ENCODE measurements at places on chromosomes 3 and 15.

DNA sequence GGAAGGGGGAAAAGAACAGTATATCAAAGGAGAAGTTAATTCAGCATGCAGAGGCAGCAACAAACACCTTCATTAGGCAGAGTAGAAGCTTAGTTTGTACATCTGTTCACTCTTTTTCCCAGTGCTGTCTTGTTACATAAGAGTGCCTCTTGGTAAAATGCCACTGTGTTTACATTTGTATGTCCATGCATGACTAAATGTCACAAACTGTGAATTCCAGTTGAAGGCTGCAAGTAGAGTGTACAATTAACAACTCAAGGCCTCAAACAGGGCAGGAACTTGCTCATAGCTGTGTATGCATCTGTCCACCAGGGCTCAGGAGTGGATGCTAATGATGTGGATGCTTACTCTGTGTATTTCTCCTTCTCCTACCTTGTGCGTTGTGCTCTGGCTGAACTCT lies 214.2 kb upstream of the TPM1 start:
- no peak for DNase-seq

- no peak for DNase-seq
These were observed 236.8 kb downstream of the MEIS2 start for GRCh38 chr15:36863570-36863969.

- DNase-seq: no peak
These were observed 70.2 kb downstream of the PEAK1 start for GRCh38 chr15:77349666-77350065.

GRCh38 chr15:72042865-72043264 lies 75.1 kb downstream of the MYO9A start:
- DNase-seq: no peak

GRCh38 chr3:7285505-7285904 lies 424.6 kb downstream of the GRM7 start:
- DNase-seq: no peak

GRCh38 chr15:93300796-93301195 lies 211.8 kb upstream of the RGMA start:
- DNase-seq: no peak

DNA sequence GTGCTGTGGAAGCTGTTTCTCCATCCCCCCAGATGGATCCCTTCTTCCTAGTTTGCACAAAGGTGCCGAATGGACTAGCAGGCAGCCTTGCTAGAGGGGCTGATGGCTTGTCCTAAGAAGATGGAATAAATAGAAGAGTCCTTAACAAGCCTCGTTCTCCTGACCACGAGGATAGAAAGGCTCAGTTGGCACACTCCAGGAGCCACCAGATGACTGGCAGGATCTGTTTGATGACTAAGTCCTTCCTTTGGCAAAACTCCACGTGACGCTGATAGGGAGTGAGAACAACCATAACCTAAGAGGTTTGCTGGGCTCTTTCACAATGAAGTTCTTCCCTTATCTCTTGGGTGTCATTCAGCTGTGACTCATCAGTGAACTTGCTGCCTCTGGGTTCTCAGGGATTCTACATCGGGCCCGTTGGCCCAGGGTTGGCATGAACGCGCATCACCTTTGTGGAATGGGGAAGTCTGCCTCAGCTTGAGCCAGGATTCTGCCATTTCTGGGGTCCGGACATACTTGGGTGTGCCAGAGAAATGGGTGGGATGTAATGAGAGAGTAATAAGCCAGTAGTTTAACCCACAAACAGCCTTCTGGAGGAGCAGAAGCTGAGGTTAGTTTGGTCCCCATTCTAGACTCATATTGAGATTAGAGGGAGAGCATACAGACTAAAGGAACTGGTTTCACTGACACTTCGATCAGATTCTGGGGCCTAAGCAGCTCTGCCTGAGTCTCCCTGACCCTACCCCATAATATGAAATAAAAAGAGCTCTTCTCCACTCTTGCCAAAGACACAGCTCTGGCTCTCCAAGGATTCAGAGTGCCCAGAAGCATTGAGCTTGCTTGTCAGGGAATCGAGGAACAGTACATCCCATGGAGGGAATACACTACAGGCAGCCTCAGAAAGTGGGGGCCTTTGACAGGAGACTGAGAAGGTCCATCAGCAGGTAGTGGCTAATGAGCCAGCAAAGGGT lies 2.0 kb upstream of the MELTF start:
- DNase-seq: peak; percentile 63

GRCh38 chr3:182105875-182106274 lies 394.1 kb downstream of the SOX2 start:
- no peak for DNase-seq

DNA sequence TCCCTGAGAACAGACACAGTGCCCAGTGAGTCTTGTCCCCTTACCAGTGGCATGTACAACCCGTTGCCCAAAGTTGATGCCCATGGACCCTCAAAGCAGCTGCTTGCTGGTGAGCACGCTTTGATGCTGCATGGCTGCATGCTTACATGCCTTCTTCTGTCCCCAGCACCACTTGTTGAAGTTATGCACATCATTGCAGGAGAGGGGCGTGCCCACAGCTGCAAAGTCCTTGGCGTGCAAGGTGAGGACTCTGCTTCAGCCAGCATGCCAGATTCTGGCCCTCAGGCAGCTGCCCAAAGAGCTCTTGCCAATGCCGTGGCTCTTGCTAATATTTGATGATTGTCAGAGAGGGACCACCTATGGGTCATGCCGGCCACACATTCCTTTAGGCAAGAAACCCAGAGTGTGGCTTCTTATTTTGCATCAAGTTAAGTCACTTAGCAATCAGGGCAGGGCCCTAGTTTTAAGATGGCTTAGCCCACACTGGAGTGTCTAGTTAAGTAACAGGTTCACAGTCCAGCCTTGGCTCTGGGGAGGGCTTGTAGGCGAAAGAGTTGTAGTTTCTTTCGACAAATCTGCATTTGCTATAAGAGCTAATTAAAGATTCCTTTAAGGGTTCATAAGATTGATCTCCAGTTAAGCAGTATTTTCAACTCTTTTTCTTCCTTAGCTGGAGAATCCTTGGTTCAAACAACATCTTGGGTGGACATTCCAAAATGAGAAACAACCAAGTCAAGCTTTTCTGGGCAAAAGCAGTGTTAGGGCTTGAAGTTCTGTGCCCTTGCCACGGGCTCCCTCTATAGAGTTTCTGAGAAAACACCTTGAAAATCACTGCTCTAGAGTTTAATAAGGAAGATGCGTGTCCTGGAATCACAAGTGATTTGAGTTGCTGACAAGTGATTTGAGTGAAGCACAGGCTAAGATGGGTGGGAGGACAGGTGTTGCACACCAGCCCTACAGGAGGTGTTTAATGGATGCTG lies 128.6 kb downstream of the SLCO3A1 start:
- no peak for DNase-seq

GRCh38 chr3:124246949-124247348 lies 255.0 kb upstream of the ROPN1 start:
- peak; percentile 41 for DNase-seq

DNA sequence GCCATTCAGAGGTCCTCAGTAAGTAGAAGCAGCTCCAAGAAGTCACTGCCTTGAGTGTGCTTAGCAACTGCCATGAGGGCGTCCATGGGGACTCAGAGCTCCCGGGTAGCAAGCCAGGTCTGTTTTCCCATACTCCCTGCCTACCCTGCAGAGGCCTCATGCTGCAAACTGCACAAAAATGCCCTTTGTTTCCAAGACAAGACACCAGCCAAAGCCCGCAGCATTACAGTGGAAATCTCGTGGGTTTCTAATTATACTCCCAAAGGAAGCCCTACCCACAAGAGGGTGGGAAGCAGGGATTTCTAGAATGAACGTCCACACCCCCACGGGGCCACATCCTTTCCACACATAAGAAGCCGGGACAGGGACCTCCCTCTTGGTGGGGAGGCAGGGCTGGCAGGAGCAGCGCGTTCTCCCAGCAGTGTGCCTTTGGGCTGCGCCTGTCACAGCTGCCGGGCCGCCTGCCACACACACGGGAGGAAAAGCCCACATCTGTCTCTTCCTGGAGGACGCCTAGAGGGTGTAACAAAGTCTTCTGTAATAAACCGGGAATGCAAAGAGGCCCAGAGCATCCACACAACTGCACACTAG lies 31.1 kb downstream of the FAM174B start:
- peak; percentile 80 for DNase-seq

DNA sequence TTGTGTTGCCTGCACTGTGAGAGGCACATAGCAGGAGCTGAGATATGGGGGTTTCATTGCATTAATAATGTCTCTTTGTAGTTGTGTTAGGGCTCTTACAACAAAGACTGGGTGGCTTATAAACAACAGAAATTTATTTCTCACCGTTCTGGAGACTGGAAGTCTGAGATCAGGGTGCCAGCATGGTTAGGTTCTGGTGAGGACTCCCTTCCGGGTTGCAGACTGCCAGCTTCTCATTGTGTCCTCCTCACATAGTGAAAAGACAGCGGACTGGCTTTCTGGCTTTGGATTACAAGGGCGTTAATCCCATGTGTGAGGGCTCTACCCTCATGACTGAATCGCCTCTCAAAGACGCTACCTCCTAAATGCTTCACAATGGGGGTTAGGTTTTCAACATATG lies 20.6 kb downstream of the TMEM108 start:
- no peak for DNase-seq

DNA sequence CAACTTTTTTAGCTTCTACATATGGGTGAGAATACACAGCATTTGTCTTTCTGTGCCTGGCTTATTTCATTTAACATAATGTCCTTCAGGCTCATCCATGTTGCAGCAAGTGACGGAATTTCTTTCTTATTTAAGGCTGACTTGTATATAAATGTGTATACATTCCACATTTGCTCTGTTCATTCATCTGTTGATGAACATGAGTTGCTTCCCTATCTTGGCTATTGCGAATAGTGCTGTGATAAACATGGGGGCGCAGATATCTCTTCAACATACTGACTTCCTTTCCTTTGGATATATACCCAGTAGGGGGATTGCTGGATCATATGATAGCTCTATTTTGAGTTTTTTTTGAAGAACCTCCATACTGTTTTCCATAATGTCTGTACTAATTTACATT lies 332.5 kb downstream of the CACNA2D3 start:
- no peak for DNase-seq

All from Ammon's horn (tissue), 1 donor.